ENCODE measurements at places on chromosomes 7 and 10. TPM values are rescaled to one million over a fixed set of nuclear protein-coding genes. Genes with fewer than 3 reads are reported as not detected.

Gene CYP3A7
- total RNA-seq = not detected

Gene HGF
- total RNA-seq = 1.1 TPM

Gene ANXA7
- total RNA-seq = 94.1 TPM

Gene LRRC61
- 38.3 TPM for total RNA-seq

Gene FZD8
- 43.0 TPM for total RNA-seq

Gene PPP3CB
- 11.7 TPM for total RNA-seq

Gene GRB10
- 92.9 TPM for total RNA-seq

Gene FAM25G
- not detected for total RNA-seq

Gene CUBN
- 0.10 TPM for total RNA-seq

Gene ANKRD61
- 0.18 TPM for total RNA-seq

Gene OPN4
- not detected for total RNA-seq

Gene WASHC2A
- 16.9 TPM for total RNA-seq

Gene PALD1
- total RNA-seq = 51.9 TPM

Gene HKDC1
- total RNA-seq = 0.03 TPM

Gene MCM10
- total RNA-seq = 28.4 TPM

Gene HOXA7
- total RNA-seq = not detected

Gene PNLIPRP1
- total RNA-seq = not detected

Gene CYP3A4
- total RNA-seq = not detected

All from H7 (cell line).